ENCODE measurements at places on chromosomes 11 and 22. TPM values are rescaled to one million over a fixed set of nuclear protein-coding genes. Genes with fewer than 3 reads are reported as not detected.
A peak's percentile ranks its signal among the peaks of the same experiment; 100 is the strongest.

DDX25 gene
- not detected for total RNA-seq

- DNase-seq: no peak
Measured at GRCh38 chr22:49132009-49132408, 695.7 kb downstream of the BRD1 start.

DNA sequence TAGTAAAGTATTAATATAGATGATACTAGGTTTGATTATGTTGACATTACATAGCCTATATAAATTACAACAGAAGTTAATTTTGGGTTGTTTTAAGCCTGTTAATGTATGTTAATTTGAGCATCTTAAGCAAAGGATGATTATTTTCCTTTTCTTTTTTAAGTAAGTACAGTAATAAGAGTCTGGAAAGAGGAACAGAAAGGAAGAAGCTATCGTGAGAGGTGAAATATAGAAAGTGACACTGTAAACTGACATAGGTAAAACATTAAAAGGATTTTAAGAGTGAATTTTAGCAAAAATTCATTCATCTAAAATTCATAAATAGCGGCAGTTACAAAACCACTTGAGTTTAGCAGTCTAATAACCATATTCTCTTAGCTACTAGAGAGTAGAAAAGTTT lies 45.5 kb downstream of the FAR1 start:
- no peak for DNase-seq

SLC22A24 gene
- total RNA-seq: not detected

DNA sequence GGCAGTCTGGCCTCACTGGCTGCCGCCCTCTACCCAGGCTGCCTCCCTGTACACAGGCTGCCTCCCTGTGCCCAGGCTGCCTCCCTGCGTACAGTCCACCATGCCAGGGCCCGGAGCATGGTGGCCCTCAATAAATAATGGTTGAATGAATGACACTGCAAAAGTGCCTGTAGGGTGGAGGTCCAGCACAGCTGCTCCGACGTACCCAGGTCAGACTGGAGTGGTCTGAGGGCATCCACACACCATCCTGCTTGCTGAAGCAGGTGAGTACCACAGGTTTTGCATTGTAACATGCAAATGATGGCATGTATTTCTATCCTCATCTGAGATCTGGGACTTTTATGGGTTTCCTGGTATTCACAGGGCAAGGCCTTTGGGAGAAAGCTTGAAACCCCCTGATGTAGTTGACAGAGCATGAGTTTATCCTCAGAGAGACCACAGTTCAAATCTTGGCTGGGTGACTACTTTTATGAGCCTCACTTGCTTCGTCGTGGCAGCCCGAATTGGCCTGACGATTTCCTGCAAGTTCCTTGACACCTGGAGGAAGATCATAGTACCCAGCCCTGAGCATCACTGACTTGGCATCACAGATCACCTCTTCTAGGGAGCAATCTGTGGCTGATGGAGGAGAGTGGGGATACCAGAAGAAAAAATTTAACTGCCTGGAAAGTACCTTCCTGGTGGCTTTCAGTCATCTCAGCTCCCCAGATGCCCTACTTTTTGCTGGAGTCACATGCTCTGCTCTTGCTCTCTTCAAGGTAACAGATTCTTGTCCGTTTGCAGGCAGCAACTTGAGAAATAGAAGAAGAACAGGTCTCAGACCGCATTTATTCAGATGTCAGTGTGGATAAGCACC lies 16.0 kb upstream of the CYB5R3 start:
- DNase-seq: no peak

- DNase-seq: no peak
Measured at GRCh38 chr11:118783724-118784495, 7.1 kb downstream of the DDX6 start.

DNA sequence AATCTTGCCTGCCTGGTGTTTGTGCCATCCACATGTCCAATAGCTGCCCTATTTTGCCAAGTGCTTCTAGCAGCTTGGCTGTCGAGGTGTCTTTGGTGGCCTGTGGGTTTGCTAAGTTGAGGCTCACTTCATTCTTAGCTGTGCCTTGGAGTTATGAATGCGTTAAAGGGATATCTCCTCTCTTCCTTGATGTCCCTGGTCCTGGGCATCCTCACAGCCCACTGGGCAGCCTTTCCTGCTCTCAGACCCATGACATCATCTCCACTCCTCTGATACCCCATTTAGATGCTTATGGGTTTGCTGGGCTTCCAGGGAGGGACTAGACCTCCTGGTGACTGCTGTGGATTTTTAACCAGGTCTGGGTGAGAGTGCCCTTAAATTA lies 1.3 kb downstream of the LDLRAD3 start:
- no peak for DNase-seq

CRYBA4 gene
- not detected for total RNA-seq

GLYAT gene
- not detected for total RNA-seq

CRYBB2 gene
- total RNA-seq: not detected

DNA sequence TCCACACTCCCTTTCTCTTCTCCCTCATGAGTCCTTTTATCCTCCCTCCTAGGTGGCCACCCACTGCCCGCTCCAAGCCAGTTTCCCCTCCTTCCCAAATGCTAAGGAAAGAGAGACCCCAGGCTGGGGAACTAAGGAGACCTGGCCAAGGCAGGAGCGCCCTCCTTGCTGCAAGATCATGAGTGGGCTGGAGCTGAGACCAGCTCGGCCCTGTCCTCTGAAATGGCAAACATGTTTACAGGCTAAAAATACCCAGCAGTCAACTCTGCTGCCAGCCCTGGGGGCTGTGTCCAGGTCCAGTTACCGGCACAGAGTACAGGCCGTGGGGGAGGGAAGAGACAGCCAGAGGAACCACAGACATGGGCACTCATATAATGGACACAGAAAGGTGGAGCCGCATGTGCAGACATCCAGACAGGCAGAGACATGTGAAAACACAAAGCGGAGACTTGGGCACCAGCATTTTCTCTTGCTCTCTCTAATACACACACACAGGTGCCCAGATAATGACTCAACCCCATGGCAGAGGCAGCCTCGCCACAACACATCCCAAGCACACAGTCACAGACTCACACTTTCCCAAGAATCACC lies 1.2 kb upstream of the AHNAK start:
- DNase-seq: no peak

PHF21B gene
- total RNA-seq: 0.98 TPM

- DNase-seq: no peak
Measured at GRCh38 chr11:58525037-58525614, 17.2 kb upstream of the OR5B21 start.

MS4A1 gene
- not detected for total RNA-seq

DNA sequence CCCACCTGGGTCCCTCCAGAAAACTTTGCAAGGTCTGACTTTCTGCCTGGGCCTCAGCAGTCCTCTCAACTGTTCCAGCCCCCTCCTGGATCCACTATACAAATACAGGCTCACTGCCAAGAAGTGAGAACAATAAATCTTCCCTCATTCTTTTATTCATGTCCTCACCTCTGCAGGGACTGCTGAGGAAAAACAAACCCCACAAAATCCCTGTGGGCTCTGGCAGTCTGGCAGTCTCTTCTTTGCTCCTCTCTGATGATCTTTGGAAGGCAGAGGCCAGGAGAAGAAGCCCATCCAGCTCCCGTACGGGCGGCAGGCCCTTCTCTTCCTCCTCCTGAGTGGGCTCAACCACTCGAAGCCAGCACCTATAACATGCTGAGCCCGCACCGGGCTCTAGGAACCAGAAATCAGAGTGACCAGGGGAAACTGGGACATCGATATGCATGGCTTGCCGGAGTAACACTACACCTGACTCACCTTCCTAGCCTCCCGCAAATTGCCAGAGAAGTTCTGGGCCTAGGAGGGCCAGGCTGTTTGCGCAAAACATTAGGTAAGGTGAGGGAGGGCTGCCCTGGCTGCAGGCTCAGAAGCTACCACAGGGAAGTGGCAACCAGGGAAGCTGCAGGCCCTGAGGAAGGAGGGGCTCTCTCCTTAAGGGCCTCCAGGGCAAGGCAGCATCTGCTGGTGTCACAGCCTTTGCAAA lies 24.2 kb downstream of the TMPRSS5 start:
- DNase-seq: no peak

- no peak for DNase-seq
Measured at GRCh38 chr11:69931060-69931910, 112.1 kb upstream of the FGF3 start.

- DNase-seq: peak; percentile 37
Measured at GRCh38 chr11:120622189-120622875, 110.8 kb downstream of the GRIK4 start.

DNA sequence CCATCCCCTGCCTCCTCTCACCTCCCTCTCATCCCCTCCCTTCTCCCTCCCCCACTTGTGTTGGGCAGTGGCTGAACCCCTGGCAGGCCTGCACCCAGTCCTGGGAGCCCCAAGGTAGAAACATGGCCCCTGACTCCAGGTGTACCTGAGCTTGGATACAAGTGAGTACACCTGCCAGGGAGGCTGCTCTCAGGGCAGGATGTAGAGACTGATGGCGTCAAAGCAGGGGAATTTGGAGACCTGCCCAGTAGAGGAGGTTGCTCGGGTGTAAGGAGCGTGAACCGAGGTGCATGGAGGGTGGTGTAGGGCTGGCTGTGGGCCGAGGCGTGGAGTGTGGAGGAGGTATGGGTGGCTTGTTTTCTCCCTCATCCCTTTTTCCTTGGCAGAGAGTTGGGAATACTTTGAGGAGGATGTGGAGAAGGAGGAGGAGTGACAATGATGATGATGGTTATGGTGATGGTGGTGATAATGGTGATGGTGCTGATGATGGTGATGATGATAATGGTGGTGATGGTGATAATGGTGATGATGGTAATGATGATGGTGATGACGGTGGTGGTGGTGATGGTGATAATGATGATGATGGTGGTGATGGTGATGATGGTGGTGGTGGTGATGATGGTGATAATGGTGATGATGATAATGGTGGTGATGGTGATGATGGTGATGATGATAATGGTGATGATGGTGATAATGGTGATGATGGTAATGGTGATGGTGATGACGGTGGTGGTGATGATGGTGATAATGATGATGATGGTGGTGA lies 12.3 kb downstream of the MRGPRG start:
- DNase-seq: no peak

DNA sequence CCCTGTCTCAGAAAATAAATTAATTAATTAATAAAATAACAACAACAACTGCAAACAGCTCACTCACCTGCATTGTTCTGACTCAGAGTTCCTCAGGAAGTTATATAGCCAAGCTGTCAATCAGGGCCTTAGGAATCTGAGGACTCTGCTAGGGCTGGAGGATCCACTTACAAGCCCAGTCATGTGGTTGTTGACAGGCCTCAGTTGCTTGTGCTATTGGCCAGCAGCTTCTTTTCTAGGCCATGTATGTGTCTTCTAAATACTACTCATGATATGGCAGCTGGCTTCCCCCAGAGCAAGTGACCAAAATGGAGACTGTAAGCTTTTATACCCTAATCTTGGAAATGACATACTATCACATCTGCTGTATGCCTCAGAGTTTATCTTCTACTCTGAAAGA lies 20.8 kb upstream of the ATP5MG start:
- no peak for DNase-seq

DNA sequence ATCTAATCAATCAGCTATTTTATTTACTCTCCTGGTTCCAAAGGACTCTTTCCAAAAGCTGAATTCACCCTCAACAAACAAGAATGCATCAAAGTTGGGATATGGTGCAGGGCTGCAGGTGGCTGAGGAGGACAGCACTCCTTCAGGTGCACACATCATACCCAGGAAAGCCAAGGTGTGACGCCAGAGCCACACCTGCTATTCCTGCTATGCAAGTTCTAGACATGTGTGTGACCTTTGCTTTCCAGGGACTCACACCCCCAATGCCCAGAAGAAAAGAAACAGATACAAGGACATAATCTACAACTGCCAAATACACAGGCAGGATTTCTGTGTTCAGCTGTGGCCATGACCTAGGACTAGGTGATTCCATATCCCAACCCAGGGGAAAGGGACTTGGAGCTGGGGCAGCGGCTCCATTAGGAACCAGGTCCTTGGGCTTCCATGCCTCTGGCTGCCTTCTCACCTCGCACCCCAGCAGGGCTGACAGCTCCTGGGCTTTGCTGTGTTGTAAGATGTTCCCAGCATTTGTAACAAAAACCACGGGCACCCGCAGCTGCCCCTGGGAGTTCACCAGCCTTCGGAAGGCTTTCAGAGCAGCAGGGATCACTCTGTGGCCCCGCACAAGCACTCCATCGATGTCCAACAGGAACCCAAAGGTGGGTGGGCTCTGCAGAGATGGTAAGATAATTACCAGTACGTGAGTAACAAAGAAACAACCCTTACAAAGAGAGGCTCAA lies 9.8 kb downstream of the HDHD5 start:
- peak; percentile 62 for DNase-seq

DNA sequence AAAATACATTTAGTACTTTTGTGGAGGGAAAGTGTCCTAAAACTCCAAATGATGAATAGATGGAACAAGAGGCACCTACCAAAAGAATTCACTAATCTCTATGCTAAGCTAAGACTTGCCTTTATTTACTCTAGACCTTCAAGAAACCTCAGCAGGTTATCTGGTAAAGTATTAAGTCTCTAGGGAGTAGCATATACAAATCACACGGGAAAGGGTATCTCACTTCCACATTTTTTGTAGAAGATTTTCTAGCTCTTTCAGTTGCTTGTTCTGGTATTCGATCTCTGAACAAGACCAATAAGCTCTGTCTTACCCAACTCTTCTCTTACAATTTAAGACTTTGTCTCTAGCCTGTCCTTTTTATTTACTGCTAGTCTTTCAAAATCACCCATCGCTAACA lies 18.1 kb upstream of the CADM1 start:
- no peak for DNase-seq

DNA sequence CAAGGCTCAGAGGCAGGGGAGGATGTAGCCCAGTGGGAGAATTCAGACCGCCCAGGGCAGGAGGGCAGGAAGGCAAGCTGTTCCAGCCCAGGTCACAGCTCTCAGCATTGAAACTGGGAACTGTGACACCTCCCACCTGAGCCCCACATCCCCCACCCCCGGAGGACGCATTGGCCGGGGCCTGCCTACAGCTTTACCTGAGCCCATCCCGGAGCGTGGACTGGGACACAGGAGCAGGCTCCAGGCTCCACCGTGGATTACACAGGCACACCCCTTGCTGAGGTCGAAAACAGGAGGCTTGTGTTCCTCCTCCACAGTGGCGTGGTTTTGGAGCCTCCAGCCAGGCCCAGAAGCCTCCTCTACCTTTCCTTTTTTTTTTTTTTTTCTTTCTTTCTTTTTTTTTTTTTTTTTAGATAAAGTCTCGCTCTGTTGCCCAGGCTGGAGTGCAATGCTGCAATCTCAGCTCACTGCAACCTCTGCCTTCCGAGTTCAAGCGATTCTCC lies 9.1 kb upstream of the PGA3 start:
- DNase-seq: no peak

DNA sequence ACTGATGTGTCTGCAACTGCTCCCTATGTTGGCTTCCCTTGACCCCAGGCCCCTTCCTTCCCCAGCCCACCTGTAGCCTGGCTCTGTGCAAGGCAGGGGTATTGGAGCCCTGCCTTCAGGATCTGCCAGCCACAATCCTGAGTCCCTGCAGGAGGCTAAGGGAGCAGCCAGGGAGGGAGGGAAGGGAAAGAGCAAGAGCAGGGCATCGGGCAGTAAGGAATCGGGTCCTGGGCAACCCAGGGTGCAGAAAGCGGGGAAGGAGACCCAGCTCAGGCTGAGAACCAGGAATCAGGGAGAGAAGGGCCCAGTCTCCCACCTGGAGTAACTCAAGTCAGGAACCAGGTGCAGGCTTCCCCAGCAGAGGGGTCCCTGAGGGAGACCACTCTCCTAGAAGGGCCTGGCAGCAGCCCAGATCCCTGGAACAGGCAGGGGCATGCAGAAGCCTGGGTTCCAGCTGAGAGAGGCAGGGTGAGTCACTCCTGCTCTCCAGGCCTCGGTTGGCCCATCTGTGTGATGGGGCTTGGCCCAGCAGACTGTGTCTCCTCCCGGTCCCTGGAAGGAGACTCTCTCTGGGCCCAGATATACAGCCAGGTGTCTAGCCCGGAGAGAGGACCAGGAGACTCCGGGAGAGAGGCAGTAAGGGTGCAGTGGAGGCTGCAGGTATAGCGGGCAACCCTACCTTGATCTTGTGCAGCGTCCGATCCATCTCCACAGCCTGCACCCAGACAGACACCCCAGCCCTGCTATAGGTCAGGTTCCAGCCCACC lies 13.4 kb downstream of the STARD10 start:
- DNase-seq: peak; percentile 49
